ENCODE measurements at places on chromosomes 4 and X.
A peak's percentile ranks its signal among the peaks of the same experiment; 100 is the strongest.

DNA sequence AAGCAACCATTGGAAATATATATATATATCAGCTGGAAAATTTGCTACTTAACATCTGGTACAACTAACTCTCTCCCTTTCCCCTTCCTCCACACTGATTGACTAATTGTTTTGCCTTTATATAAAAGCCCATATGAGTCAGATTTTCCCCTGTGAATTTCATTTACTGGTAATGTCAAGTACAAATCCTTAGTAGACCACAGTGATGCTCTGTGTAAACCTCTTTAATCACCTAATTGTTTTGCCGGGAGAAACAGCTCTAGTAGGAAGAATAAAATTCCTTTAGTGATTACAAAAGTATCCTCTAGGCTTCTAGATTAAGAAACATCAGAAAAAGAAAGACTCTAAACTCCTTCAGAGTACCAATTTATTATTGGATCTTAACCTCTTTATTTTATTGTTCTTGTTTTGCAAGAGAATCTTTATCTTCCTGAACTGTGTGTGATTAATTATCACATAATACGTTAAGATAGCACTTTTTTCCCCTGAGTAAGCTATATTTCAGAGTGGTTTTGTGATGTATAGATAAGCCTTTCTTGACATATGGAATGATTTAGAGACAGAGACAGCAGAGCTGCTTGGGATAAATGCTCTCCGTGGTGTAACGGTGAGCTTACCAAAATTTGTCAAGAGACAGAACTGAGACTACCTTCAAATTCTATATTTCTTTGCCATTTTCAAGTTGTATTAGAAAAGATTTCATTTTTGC is 1606.4 kb upstream of the TENM3 start:
- DNase-seq = no peak

DNA sequence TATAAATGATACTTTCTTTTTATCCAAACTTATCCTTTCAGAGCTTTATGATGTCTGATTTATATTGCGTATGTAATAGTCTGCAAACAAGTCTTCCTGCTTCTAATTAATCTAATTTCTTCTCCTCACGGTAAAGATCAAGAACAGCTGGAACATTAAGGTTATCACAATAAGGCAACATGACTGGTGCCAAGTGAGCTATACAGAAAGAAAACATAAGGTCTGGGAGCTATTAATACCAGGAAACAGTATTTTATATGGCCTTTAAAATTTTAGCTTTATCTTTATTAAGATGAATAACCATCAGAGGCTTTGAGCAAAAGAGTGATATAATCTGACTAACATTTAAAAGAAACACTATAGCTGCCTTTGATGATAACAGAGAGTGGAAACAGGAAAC is 28.7 kb upstream of the CABS1 start:
- no peak for DNase-seq

- DNase-seq = peak; percentile 21
Observed at GRCh38 chrX:38968344-38969216, 167.3 kb downstream of the MID1IP1 start.

- DNase-seq = no peak
Observed at GRCh38 chr4:150680651-150681050, 98.7 kb downstream of the MAB21L2 start.

GRCh38 chrX:78658414-78658813 is 714 bp downstream of the RTL3 start:
- no peak for DNase-seq

- DNase-seq = no peak
Observed at GRCh38 chr4:138135610-138136009, 106.5 kb downstream of the SLC7A11 start.

GRCh38 chr4:2750719-2751605 is 5.2 kb downstream of the TNIP2 start:
- DNase-seq = no peak

DNA sequence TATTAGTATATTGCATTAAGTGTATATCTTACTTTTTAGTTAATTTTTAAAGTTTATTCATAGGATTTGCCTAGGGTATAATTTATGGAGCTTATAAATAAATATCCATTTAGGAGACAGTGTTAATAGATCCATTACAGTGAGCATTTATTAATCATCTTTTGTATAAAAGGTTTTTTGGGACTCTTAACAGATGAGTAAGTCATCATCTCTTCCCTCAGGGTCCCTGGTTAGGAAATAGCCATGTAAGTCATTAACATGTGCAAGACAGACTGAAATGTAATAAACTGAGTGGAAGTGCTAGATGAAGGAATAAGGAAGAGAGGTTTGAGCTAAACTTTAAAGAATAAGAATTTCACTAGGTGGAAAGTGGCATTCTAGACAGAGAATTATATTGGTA is 69.2 kb downstream of the PAQR3 start:
- DNase-seq = no peak

GRCh38 chrX:78123190-78123589 is 16.3 kb downstream of the TAF9B start:
- peak; percentile 10 for DNase-seq

- no peak for DNase-seq
Observed at GRCh38 chrX:114075073-114075673, 508.7 kb upstream of the HTR2C start.

- peak; percentile 19 for DNase-seq
Observed at GRCh38 chrX:41921492-41922430, 1.6 kb downstream of the CASK start.

- DNase-seq = no peak
Observed at GRCh38 chr4:13705521-13706041, 78.1 kb upstream of the BOD1L1 start.

DNA sequence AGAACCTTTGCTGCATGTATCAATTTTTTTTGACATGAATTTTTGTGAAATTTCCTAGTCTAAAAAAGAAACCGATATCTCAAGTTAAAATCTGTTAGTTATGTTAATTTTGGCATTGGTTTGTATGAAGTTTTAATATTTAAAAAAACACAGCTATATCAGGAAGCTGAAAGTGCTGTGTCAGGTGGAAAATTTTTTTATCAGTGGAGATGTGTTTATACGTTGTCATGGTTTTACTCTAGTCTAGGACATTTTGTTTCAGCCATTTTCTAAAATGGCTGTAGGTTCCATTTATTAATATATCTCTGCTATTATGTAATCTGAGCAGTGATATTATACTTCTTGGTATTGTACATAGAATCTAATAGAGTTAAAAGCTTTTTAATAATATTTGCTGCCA is 34.2 kb downstream of the OCRL start:
- no peak for DNase-seq

GRCh38 chr4:37440501-37440900 is 196.0 kb downstream of the NWD2 start:
- DNase-seq = no peak

DNA sequence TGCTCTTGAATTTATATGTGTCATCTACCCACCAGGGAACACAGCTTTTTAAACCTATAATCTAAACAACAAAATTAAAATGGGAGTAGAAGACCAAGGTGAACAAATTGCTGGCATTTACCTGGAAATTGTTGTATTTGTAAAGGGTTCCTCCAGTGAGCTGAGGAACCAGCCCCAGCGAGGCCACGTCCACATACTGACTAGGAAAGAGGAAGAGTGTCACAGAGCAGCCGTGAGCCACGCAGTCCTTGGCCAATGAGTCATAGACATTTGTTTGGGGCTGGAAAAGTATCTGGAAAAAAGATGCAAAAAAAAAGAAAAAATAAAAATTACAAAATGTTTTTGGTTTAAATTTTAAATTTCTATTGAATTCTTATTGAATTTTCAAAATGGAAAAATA is 58.7 kb downstream of the METTL14 start:
- peak; percentile 75 for DNase-seq

- DNase-seq = no peak
Observed at GRCh38 chr4:182126096-182126495, 117.1 kb upstream of the TENM3 start.

GRCh38 chr4:174847801-174848427 is 18.9 kb upstream of the GLRA3 start:
- no peak for DNase-seq

DNA sequence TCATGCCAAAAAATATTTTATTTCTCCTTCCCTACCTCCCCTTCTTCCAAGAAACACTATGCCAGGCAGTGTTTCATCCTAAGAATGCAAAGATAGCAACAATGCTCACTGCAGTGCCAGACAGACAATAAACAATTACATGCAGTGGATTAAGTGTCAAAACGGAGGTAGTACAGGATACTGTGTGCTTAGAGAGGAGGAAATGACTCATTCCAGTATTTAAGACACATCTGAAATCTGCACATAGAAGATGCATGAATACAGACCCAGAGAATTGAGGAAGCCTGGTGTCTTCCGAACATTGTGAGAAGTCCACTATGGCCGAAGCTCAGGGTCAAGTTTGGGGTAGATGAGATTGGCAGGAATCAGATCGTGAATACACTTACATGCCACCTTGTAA is 326.4 kb downstream of the PPP3CA start:
- DNase-seq = peak; percentile 14

DNA sequence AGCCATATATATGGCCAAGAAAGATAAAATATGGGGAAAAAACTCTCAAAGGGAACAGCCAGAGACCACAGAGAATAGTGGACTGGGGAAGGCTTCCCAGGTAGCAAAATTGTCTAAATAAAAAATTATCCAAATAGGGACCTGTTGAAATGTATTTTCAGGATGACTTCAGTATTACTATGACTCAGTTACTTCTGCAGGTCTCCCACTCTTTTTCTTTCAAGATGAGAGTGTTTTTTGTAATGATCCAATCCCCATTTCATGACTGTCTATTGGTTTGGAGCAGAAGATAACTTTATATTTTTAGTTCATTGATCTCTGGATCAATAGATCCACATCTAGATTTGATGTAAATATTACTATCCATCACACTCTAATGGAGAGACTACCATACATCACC is 372.1 kb upstream of the EMCN start:
- no peak for DNase-seq

DNA sequence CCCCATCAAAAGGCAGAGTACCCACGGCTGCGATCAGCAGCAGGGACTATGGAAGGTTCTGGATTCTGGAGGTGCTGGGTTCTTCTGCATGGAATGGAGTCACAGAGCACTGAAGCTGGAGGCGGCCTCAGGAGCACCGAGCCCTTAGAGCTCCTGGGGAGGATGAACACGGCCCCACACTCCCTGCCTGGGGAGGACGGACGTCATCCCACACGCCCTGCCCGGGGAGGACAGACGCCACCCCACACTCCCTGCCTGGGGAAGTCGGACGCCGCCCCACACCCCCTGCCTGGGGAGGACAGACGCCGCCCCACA is 9.9 kb downstream of the LRPAP1 start:
- DNase-seq = no peak

- no peak for DNase-seq
Observed at GRCh38 chr4:8710946-8711345, 118.4 kb downstream of the CPZ start.

DNA sequence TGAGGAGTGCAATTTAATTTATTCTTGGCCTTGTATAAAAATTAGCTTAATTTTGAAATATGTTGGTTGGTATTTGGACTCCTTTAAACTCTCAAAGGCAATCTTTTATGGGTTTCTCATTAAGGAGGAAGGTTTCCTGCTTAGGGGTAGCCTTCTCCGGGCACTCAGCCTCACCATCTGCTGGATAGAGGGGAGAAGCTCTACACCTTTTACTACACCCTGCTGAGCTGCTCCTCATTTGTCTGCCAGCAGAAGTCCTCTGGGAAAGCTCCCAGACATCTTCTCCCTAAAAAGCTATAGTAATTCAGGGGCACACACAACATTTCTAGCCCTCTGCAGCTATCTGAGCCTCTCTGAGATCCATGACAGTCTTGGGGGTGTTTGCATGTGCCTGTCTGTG is 179.1 kb downstream of the SOWAHB start:
- no peak for DNase-seq

- DNase-seq = no peak
Observed at GRCh38 chr4:138291431-138291830, 49.3 kb upstream of the SLC7A11 start.

GRCh38 chr4:90753068-90753467 is 625.9 kb downstream of the CCSER1 start:
- DNase-seq = no peak

DNA sequence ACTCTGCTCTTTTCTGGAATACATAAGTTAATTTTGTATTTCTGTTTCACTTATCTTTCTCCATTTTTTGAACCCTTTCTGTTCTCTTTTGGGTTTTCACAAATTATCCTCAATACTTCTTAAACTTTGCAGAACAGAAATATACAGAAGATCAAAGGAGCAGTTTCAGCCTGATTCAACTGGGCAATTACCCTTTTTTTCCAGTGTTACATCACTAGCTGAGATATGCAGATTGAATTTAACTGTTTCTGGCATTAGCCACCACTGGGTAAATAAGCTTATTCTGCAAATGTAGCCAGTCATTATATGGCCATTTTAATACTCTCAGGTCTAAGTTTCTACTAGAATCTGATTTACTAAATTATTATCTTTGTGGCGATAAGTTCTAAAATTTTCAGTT is 66.9 kb upstream of the GRID2 start:
- no peak for DNase-seq

GRCh38 chr4:57059890-57060716 is 50.1 kb downstream of the IGFBP7 start:
- DNase-seq = no peak

GRCh38 chr4:141074098-141074878 is 59.0 kb downstream of the RNF150 start:
- peak; percentile 7 for DNase-seq

DNA sequence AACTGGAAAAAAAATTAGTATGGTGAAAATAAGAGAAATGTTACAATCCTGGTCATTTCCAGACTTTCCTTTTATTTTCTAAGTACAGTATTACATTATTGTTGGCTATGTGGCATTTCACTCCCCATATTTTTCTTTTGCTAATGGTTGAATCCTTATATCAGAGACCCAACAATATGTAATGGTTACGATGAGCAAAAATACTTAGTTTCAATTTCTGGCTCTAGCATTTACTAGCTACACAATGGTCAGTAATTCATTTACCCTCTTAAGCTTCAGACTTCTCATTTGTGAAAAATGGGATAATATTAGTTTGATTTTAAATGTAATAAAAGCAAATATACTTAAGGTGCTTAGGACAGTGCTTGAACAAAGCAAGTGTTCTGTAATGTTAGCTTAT is 942.9 kb upstream of the PABPC4L start:
- DNase-seq = no peak

GRCh38 chr4:164483711-164484110 is 270.2 kb upstream of the SMIM31 start:
- DNase-seq = no peak

DNA sequence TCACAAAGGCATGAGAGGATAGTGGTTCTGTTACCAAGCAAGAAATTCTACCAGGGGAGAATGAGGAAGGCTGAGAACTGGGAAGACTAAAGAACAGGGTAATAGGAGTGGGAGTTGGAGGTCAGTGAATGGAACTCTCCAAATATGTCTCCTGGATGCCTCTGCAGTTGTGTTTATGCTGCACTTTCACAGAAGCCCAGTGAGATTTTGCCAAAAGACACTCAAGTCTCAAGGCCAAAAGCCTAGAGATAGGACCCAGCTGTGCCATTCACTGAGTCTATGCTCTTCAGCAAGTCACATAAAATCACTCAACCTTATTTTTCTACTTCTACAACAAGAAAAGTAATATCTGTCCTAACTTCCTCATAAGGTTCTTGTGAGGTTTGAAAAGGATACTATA is 285.4 kb downstream of the UNC5C start:
- no peak for DNase-seq
